NCI-H2029 (cell line): ENCODE measurements at places on chromosomes 13 and 19.

- DNase-seq = no peak
Measured at GRCh38 chr19:49761625-49762311, 1.3 kb downstream of the TSKS start.

DNA sequence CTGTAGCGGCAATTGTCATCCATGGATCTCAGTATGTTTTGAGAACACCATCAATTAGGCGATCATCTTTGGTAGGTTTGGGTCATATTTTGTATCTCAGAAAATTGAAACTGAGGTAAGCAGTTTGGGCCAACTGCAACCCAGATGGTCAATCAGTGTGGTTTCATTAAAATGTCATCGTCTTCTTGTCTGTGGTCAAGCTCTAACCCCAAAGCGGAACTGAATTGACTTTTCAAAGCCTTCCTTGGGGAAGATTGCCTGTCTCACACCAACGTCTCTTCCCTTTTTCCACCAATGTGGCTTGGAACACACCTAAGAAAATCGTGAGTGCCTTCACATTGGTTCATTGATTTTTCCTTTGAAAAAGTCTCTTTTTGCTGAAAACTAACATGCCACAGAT is 56.3 kb upstream of the UBAC2 start:
- no peak for DNase-seq

GRCh38 chr13:103391936-103392335 is 325.7 kb upstream of the SLC10A2 start:
- no peak for DNase-seq

DNA sequence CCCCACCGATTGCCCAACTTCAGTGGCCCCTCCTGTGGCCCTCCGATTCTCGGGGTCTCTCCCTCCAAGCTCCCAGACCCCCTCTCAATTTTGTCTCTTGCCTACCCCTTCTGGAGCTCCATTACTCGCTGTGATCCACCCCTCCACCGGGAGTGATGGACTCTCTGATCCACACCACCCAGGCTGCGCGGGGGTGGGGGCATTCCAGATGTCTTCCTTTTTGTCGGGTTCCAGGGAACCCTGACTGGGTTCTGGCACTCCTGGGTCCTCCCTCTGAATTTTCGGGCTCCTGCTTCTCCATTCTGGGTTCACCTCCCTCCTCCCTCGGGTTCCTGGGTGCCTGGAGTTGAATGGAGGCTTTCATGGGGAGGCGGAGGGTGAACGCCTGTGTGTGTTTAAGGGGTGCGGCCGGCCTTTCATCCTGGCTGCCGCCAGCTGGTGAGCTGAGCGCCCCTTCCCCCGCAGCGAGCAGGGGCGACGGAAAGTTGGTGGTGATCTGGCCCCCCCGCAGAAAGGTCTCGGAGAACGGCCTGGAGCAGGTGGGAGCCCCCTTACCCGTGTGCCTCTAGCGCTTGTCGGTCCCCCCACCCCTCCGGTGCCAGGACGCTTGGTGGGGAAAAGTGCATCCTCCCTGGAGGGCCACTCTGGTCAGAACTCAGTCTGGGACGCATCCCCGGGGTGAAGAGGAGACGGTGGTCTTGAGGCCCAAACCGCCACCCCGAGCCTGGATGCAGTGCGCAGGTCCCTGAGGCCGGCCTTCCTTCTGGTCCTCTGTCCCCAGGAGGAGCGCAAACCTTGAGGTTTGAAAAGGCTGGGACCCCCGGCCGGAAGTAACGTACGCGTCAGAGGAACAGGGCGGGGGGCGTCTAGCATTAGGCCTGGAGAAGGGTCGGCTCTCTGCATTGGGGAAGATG is 1.6 kb downstream of the MISP3 start:
- no peak for DNase-seq

DNA sequence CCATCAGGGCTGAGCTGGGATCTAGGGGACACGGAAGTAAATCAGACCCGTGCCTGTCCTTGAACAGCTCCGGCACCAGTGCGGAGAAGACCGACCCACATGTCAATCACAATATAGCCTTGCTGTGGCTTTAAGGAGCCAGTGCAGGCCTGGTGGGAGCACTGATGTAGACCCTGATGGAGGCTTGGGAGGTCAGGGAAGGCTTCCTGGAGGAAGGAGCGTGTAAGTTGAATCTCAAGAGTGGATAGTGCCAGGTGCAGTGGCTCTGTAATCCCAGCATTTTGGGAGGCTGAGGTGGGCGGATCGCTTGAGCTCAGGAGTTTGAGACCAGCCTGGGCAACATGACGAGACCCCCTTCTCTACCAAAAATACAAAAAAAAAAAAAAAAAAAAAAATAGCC is 10.8 kb upstream of the CACNG8 start:
- DNase-seq = no peak

- no peak for DNase-seq
Measured at GRCh38 chr13:102310691-102311418, 91.0 kb downstream of the FGF14 start.

GRCh38 chr19:55526216-55527196 is 10.4 kb downstream of the SBK2 start:
- peak; percentile 91 for DNase-seq

DNA sequence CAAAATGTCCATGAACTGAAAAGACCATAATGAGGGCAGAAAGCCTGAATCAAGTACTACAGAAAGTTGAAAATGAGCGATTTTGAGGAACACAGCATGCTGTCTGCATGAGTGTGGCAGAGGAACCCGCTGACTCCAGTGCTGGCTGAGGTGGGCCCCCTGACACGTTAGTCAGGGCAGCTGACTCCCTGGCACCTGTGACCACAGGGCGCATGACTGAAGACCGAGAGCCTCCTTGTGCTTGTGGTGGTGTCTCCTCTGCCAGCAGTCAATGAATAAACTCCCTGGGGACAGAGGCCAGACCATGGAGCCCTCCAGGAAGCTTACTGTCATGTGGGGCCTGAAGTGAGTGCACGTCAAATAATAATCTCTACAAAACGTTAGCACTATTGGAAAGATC is 38.4 kb upstream of the VSTM2B start:
- DNase-seq = no peak

DNA sequence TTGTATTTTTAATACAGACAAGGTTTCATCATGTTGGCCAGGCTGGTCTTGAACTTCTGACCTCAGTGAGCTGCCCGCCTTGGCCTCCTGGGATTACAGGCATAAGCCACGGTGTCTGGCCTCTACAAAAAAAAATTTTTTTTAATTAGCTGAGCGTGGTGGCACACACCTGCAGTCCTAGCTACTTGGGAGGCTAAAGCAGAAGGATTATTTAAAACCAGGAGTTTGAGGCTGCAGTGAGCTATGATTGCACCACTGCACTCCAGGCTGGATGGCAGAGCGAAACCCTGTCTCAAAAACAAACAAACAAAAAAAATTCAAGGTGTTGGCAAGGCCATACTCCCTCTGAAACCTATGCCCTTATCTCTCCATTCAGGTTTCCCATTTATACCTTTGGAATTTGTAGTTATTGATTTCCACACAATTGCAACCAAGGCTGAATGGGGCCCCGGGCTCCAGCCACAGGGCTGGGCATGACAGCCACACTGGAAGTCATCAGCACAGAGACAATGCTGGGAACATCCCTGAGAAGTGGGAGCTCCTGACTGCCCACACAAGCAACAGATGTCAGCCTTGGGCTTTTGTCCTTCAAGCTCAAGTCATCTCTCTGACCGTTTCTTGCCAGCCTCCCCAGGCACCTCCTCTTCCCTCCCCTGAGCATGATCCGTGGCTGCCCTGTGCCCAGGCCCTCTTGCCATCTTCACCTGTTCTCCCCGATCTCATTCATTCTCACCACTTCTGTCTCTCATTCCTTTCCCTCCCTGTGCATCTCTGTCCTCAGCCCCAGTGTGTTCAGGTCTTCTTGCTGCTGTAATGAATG is 27.2 kb upstream of the CALM3 start:
- no peak for DNase-seq

GRCh38 chr13:68291595-68291994 is 1061.5 kb upstream of the PCDH9 start:
- DNase-seq = no peak
